ENCODE measurements at places on chromosomes 3 and 15.

DNA sequence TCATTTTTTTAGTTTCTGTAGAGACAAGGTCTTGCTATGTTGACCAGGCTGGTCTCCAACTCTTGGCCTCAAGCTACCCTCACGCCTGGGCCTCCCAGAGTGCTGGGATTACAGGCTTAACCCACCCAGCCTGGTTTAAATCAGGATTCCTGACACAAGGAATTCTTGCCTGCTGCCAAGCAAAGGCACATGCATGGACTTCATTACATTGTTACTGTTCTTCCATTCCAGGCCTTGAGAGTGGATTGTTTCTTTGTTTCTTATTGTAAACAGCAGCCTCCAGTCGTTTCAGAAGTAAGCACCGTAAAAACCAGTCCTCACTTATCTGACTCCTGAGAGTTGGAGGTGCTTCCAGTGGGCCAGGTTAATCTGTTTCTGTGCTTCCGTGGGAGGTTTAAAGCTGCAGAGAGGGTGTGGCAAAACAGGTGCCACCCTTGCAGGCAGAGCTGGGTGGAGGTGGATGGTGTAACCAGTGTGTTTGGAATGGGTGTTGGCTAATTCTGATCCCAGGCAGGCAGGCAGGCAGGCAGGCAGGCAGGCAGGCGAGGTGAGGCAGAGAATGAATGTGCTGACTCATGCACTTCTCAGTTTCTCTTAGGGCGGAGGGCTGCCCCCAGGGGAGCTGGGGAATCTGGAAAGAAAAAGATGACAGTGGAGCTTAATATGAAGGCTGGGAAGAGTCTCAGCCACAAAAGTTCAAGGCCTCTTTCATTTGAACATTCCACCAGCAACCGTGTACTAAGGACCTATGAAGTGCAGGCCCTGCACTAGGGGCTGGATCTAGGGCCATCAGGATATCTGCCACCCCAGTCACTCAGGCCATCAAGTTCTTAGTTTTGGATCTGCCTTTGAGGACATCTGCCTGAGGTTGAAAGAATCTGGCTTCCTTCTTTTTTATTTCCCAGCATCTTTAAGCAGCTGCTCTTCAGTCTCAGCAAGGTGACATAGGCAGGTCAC is 37.0 kb upstream of the CDCP1 start:
- DNase-seq: peak; percentile 89

DNA sequence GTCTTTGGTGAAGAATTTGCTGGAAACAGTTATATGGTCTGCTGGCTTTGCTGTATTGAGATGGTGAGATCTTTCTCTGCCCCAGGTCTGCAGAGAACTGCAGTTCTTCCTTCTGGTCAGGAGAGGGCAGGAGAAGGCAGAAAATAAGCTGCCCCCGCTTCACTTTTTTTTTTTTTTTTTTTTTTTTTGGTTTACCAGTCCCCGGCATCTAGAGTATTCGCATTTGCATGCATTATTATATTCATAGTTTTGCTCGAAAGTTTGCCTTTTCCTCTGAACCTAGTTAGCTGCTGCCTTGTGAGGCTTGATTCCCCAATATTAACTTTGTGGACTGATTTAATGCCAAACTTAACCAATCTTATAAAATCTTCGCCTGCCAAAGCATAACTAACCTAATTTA is 10.6 kb upstream of the PARL start:
- DNase-seq: peak; percentile 71

GRCh38 chr3:140359233-140359995 is 318.4 kb upstream of the TRIM42 start:
- DNase-seq: no peak

- DNase-seq: no peak
Measured at GRCh38 chr15:57321973-57322601, 54.2 kb upstream of the CGNL1 start.

DNA sequence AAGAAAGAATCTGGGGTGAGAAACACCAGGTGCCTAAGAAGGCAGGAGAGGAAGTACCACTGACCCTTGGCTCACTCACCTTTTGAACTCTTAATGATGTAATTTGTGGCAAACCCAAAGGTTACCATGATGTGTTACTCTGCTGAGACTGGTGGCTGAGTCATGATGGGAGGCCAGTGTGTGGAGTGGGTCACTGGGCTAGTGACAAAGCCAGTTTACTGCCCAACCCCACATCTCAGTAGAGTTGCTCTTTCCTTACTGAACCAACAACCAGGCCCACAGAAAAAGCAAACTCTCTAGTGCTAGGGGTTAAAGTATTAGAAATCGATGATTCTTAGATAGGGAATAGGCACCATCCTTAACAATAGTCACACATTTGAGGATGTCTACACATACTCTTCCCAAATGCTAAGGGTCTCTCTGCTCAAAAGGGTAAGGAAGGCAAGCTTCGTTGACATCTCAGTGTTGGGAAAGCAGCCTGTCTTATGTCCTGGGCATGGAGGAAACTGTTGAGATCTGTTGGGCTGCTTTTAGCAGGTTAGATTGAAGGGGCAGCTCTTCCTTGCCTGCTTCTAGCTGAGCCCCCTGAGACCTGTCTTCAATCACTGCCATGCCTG is 3.1 kb downstream of the RBP2 start:
- DNase-seq: peak; percentile 21

DNA sequence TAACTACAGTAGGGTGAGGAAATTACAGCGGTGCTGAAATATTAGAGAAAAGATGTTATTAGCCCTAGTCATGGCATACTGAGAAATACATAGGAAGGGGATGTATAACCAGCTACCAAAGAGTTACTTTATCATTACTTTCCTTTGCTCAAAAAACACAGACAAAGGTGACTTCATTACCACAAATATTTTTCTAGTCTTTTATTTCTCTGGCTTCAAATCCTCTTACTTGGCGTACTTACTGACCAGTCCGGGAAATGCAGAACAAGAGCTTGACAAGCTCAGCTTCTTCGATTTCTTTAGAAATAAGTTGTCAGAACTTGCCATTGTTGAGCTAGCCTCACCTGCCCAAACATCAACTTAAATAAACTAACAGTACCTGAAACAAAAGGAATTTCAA is 142.1 kb upstream of the TMCO5A start:
- DNase-seq: no peak

- peak; percentile 15 for DNase-seq
Measured at GRCh38 chr3:120741320-120741719, 996 bp downstream of the RABL3 start.

DNA sequence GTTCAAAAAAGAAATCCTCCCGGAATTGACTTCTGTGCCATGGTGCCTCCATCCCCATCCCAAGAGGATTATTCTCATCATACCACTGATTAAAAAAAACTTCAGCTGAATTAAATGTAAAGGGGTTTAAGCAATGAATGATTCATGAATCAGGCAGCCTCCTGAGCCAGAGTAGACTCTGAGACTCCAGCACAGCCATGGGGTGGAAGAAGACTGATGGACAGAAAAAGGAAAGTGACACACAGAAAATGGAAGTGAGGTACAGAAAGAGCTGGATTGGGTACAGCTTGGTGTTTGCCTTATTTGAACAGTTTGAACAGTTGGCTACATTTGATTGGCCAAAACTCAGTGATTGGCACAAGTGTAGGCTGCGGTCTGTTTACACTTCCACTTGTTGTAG is 224.8 kb upstream of the ATP10A start:
- no peak for DNase-seq
